Right renal pelvis (tissue), 4 donors: ENCODE measurements at places on chromosomes 7 and 10.

- DNase-seq = no peak
Observed at GRCh38 chr7:42236266-42236975, 588 bp downstream of the GLI3 start.

- DNase-seq = no peak
Observed at GRCh38 chr7:50369143-50370026, 64.9 kb downstream of the IKZF1 start.

DNA sequence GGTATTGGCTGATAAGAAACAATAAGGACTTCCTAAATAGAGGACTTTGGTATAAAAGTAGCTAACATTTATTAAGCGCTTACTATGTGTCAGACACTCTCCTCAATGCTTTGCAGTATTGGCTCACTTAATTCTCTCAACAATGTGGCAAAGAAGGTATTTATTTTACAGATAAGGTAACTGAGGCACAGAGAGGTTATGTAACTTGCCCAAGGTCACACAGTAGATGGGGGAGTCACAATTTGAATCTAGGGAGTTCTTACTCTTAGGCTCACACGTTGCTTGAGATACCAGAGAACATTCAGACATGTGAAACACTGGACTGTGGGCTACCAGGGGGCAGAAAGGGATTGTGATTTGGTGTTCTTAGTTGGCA, 60.8 kb upstream of the GPR158 start:
- no peak for DNase-seq

- no peak for DNase-seq
Observed at GRCh38 chr10:29643771-29644501, 9.2 kb upstream of the SVIL start.

- peak; percentile 65 for DNase-seq
Observed at GRCh38 chr10:102009801-102010425, 46.1 kb downstream of the ARMH3 start.

- no peak for DNase-seq
Observed at GRCh38 chr7:53191191-53191695, 155.8 kb downstream of the POM121L12 start.

DNA sequence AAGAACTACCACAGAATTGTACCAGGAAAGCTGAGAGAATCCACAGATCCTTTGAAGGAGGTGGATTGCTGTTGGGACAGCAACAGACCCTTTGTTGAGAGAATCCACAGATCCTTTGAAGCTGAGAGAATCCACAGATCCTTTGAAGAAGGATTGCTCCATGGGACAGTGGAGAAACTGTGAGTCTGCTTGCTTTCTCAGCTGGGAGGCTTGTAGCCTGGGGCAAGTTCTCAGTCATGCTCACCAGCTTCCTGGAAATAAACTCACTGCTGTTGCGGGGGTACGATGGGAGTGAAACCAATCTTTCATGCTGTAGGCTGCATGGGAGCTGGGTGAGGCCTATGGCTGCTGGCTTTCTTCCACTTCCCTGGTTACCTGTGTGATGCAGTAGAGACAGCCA, 106.3 kb downstream of the C7orf25 start:
- no peak for DNase-seq

GRCh38 chr10:35019041-35020024, 70.8 kb downstream of the CUL2 start:
- DNase-seq = no peak

GRCh38 chr7:28802450-28802849, 155.7 kb downstream of the TRIL start:
- DNase-seq = no peak

- DNase-seq = no peak
Observed at GRCh38 chr7:31782411-31782991, 95.5 kb downstream of the PPP1R17 start.

GRCh38 chr10:21810582-21811244, 192.8 kb downstream of the DNAJC1 start:
- DNase-seq = no peak

DNA sequence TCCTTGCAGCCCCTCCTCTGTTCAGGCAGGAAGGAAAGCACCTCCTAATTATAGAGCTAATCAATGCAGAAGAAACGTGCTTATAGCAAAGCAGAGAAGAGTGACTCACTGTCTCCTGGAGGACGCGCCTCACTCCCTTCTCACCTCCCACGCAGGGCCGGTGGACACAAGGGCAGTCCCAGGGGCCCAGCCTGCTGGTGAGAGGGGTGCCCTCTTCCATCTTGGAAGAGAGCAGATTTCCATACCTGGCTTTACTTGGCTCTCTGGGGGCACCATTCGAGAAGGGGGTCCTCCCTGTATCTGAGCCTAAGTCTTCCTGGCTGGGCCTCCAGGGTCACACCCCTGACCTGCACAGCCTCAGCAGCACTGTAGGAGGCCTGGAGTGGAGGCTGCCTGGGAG, 55.8 kb downstream of the RASGEF1A start:
- no peak for DNase-seq

DNA sequence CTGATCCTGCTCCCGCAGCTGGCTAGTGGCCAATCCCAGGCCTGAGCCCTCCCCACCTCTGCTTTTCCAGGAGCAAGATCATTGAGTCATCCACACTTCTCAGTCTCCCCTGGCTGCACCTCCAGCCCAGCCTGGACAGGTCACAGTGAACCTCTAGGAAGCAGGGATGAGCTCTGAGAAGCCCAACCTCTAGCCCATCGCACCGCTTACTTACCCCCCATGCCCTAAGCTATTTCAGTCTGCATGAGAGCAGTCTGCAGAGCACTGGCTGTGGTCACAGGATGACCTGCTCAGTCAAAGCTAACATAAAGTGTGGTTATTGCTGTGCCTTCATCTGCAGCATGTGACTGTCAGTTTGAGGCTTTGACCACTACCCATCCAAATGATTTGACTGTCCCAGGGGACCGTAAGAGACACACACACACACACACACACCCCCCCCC, 129.2 kb downstream of the SORBS1 start:
- no peak for DNase-seq

DNA sequence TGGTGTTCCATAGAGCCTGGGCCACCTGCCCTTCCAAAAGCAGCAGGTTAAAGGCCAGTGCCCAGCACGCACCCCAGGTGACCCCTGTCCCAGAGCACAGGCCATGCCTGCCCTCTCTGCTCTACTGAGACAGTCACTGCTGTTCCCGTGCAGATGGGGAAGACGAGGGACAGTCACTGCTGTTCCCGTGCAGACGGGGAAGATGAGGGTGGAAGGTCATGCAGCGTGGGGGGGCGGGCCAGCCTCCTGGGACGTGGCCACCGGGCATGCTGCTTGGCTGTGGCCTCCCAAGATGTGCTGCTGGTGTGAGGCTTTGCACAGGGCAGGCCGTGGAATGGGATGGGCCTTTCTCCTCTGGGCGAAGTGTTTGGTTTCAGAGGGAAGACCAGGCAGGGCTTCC, 18.4 kb downstream of the LRRC27 start:
- no peak for DNase-seq

DNA sequence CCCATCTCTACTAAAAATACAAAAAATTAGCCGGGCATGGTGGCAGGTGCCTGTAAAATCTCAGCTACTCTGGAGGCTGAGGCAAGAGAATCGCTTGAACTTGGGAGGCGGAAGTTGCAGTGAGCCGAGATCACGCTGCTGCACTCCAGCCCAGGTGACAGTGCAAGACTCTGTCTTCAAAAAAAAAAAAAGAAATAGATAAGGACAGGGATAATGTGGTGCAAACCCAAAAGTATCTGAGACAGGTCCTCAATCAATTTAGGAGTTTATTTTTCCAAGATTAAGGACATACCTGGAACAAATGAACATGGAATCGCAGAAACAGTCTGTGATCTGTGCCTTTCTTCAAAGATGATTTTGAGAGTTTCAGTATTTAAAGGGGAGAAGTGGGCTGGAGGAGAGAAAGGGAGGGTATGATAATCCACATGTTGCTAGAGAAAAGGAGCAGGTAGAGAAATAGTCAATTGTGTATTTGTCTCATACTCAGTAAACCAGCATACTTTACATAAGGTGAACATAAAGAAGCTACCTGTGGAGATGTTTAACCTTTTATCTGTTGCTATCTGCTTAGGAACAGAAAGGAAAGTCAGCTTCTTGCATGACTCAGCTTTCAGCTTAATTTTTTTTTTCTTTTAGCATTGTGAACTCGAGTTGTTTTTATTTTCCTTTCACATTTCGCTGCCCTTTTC, 4.9 kb upstream of the MTPN start:
- no peak for DNase-seq

GRCh38 chr7:41809940-41810576, 107.2 kb upstream of the INHBA start:
- no peak for DNase-seq
